CD8-positive, alpha-beta T cell (primary cell): ENCODE measurements at places on chromosomes 1 and 21. TPM values are rescaled to one million over a fixed set of nuclear protein-coding genes. Genes with fewer than 3 reads are reported as not detected.

The CELA2A gene
- not detected for total RNA-seq

The S100A5 gene
- not detected for total RNA-seq

The TENT5C gene
- 150 TPM for total RNA-seq

The BEND5 gene
- 9.4 TPM for total RNA-seq

The MAP3K21 gene
- total RNA-seq = 0.92 TPM

The DCLRE1B gene
- total RNA-seq = 8.1 TPM

The FCRL5 gene
- 0.64 TPM for total RNA-seq

The ADAM30 gene
- total RNA-seq = not detected

The COPA gene
- 126 TPM for total RNA-seq

The CD1B gene
- not detected for total RNA-seq

The MRAP gene
- total RNA-seq = not detected

The DNM3 gene
- total RNA-seq = 1.1 TPM

The FMO3 gene
- total RNA-seq = not detected

The TSTD1 gene
- total RNA-seq = 44.8 TPM

The FAM151A gene
- not detected for total RNA-seq

The PTPRC gene
- total RNA-seq = 634 TPM

The TMEM54 gene
- total RNA-seq = not detected

The WLS gene
- not detected for total RNA-seq

The PDE4B gene
- total RNA-seq = 224 TPM

The PODN gene
- not detected for total RNA-seq

The BATF3 gene
- total RNA-seq = not detected

The KCNT2 gene
- total RNA-seq = not detected
